Smooth muscle cell of bladder (primary cell): ENCODE measurements at places on chromosomes 6 and 20. TPM values are rescaled to one million over a fixed set of nuclear protein-coding genes. Genes with fewer than 3 reads are reported as not detected.

Gene HLA-DQA1
- not detected in 2 replicates for total RNA-seq

Gene VSTM2L
- total RNA-seq, result 0.85 and 1.1 TPM in 2 replicates

Gene ENPP5
- total RNA-seq, result 0.46 and 0.85 TPM in 2 replicates

Gene LAMP5
- under 0.01 and 0.09 TPM in 2 replicates for total RNA-seq
